ENCODE measurements at places on chromosomes 4 and X.
A peak's percentile ranks its signal among the peaks of the same experiment; 100 is the strongest.

GRCh38 chr4:25953740-25954139, 39.7 kb downstream of the SMIM20 start:
- no peak overlapping the region for H3K4me3 ChIP-seq
- no peak overlapping the region for H3K27ac ChIP-seq
- H3K27me3 ChIP-seq: no peaks in the 10 kb centered on the region
- no peak for DNase-seq
- no peaks in the 10 kb centered on the region for H3K4me1 ChIP-seq
- no peaks in the 10 kb centered on the region for H3K36me3 ChIP-seq

- no peaks in the 10 kb centered on the region for H3K27me3 ChIP-seq
- H3K4me3 ChIP-seq: no peak overlapping the region
- no peaks in the 10 kb centered on the region for H3K4me1 ChIP-seq
- no peak for DNase-seq
- no peaks in the 10 kb centered on the region for H3K36me3 ChIP-seq
These were observed 340.1 kb downstream of the GPAT3 start for GRCh38 chr4:83876047-83876446.

- H3K36me3 ChIP-seq: no peaks in the 10 kb centered on the region
- no peaks in the 10 kb centered on the region for H3K27me3 ChIP-seq
- H3K4me1 ChIP-seq: no peaks in the 10 kb centered on the region
- DNase-seq: no peak
These were observed 139.9 kb upstream of the ATP6AP2 start for GRCh38 chrX:40440866-40441265.

GRCh38 chrX:32408389-32408788, 803.0 kb downstream of the DMD start:
- no peak overlapping the region for H3K27ac ChIP-seq
- H3K4me3 ChIP-seq: no peak overlapping the region
- H3K4me1 ChIP-seq: no peaks in the 10 kb centered on the region
- H3K36me3 ChIP-seq: no peaks in the 10 kb centered on the region

- no peak overlapping the region for H3K27ac ChIP-seq
- peaks cover 6% of the 10 kb centered on the region for H3K36me3 ChIP-seq
- H3K27me3 ChIP-seq: no peaks in the 10 kb centered on the region
- no peak for DNase-seq
- H3K4me3 ChIP-seq: no peak overlapping the region
These were observed 40.8 kb downstream of the CENPU start for GRCh38 chr4:184693056-184693455.

DNA sequence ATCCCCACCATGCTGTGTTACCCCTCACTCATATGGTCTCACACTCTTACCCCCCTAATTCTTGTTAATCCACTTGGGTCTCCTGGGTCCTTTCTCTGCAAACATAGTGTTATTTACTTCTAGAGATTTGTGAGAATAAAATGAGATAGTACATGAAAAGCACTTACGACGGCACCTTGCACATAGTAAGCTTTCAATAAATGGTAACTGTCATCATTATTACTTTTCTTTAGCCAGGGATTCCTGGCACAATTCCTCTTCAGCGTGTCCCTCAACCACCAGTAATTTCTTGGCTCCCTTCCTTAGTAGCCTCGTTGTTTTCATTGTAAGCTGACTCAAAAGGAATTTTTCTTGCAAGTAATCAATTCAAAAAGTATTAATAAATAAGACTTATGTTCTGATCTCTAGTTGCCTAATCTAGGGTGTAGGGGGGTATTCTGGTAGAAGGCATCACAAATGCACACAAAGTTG, 30.1 kb upstream of the RBMX start:
- no peaks in the 10 kb centered on the region for H3K27me3 ChIP-seq
- DNase-seq: no peak
- no peaks in the 10 kb centered on the region for H3K36me3 ChIP-seq
- H3K4me3 ChIP-seq: peak overlapping the region; percentile 76
- peak overlapping the region; percentile 93 for H3K27ac ChIP-seq
- H3K4me1 ChIP-seq: no peaks in the 10 kb centered on the region

GRCh38 chr4:166724369-166724768, 509.9 kb downstream of the SPOCK3 start:
- H3K27me3 ChIP-seq: no peaks in the 10 kb centered on the region
- DNase-seq: no peak
- no peaks in the 10 kb centered on the region for H3K4me1 ChIP-seq
- no peak overlapping the region for H3K4me3 ChIP-seq

DNA sequence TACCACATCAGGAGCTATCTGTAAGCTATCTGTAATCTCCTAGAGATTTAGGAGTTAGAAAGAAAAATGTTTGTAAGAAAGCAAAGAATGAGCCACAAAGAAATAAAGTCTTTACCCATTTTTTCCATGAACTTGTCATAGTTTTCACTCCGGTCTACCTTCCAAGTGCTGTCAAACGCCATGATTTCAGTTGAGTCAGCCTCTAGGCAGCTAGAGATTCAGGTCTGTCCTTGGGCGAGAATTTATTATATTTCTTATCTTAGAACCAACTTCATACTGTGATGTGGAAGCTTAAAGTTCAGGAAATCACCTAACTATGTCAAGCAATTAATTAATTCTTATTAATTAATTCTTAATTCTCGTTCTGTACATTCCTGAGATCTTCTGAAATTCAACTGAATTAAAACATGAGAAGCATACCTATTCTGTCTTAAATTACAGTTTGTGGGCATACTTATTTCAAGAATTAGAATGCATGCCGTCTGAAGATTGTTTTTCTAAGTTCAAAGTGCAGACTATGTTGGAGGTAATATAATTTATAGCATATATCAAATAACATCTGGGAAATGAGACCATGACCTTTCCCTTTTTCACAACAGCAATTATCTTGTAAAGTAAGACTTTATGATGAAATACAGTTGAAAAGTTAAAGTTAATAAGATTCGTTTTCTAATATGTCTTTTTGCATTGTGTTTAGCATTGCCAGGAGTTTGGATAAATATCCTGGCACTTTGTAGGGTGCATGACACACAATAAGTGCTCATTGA, at the start of gene FABP2:
Gene FABP2, minus strand, starts transcription at position 218 of the 767 bp plus-strand sequence. Its CDS starts 36 bp downstream, at position 182.
- no peak within 1 kb of the TSS for H3K4me3 ChIP-seq
- no peaks in the 10 kb centered on the region for H3K36me3 ChIP-seq
- no peaks in the 10 kb centered on the region for H3K27me3 ChIP-seq
- no peak for DNase-seq
- H3K27ac ChIP-seq: no peak within 1 kb of the TSS

GRCh38 chr4:182427554-182427953, 184.4 kb downstream of the TENM3 start:
- DNase-seq: no peak
- no peak overlapping the region for H3K4me3 ChIP-seq
- no peaks in the 10 kb centered on the region for H3K36me3 ChIP-seq
- peaks cover 4% of the 10 kb centered on the region for H3K27me3 ChIP-seq

DNA sequence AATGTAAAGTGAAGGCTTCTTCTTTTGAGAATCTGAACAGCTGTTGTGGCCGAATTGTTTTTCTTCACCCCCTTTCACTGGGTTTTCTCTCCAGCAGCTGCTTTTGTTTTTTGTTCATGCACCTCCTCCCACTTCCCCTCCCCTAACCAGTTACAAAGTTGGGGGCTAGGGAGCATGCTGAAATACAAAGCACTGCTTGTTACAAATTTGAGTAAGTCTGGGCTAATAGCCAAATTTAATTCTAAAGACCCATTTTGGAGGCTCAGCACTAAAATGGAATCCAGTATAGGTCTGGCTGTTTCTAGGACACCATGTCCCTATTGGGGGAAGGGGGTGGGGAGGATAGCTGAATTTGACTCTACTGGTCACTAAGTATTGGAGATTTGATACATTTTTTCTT, 89.2 kb upstream of the GPM6B start:
- no peak for DNase-seq
- H3K27ac ChIP-seq: no peak overlapping the region

GRCh38 chr4:7275490-7276154, 83.3 kb downstream of the SORCS2 start:
- no peak for DNase-seq
- no peaks in the 10 kb centered on the region for H3K4me1 ChIP-seq
- no peak overlapping the region for H3K4me3 ChIP-seq

DNA sequence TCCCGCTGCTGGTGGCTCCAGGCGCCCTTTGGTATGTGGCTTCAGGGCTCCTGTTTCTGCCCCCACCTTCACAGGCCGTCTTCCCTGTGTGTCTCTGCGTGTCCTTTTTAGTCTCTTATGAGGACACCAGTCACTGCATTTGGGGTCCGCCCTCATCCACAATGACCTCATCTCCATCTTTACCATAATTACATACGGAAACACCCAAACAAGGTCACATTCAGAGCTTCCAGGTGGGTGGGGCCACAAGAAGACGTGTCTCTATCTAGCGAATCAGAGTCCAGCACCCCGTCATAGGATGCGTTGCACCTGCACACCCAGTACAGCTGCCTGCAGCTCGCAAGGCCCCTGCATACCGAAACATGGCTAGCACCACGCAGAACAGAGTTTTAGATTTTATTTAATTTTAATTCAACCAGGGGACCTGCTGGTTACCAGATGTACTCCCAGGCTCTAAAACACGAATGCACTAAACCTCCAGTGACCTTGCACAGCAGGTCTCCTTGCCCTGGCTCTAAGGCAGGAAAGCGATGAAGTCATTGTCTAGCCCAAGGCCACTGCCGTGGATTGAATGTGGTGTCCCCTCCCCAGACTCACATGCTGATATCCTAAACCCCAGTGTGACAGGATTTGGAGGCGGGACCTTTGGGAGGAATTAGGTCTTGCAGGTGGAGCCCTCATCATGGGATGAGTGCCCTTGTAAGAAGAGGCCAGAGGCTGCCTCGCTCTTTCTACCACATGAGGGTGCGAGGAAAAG, 30.3 kb downstream of the ABLIM2 start:
- H3K36me3 ChIP-seq: no peaks in the 10 kb centered on the region
- no peaks in the 10 kb centered on the region for H3K27me3 ChIP-seq
- no peak for DNase-seq
- no peak overlapping the region for H3K4me3 ChIP-seq

DNA sequence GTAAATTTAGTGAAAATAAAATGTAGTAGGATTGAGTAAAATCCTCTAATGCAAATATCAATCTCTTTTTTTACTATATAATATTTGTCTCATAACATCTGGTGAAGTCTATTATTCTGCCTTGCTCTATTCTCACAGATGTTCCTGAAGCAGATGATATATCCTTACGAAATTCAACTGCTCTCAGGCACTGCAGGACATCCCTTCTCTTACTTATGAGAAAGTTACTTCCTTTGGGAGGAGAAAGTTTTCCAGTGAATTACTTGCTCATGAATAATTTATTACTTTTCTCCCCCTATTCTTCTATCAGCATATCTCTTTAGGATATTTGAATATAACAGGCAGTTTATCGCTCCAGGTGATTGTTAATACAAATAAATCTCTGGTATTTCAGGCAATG, 75.6 kb upstream of the AGA start:
- H3K36me3 ChIP-seq: no peaks in the 10 kb centered on the region
- DNase-seq: no peak
- H3K4me1 ChIP-seq: no peaks in the 10 kb centered on the region
- no peak overlapping the region for H3K27ac ChIP-seq
- no peaks in the 10 kb centered on the region for H3K27me3 ChIP-seq

- H3K4me3 ChIP-seq: no peak overlapping the region
- no peaks in the 10 kb centered on the region for H3K27me3 ChIP-seq
- no peak overlapping the region for H3K27ac ChIP-seq
- DNase-seq: no peak
- no peaks in the 10 kb centered on the region for H3K36me3 ChIP-seq
These were observed 402.8 kb upstream of the NWD2 start for GRCh38 chr4:36841583-36842326.

DNA sequence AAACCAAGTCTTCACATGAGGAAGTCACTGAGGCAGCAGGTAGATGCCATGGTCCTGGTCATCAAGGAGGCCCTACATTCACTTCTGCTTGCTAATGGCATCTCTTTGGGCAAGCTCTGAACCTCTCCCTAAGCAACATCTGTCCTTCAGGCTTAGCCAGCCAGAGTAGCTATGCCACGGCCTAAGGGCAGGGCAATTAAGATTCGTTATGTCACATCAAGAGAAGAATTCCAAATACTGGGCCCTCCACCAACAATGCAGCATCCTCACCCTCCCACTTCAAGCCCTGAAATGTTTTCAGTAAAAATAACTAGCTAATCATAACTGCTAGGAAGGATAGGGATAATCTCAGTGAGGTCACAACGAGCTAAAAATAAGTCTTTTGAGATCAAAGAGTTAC, 120.7 kb upstream of the HCCS start:
- H3K27ac ChIP-seq: no peak overlapping the region
- no peaks in the 10 kb centered on the region for H3K36me3 ChIP-seq
- H3K4me3 ChIP-seq: no peak overlapping the region
- no peaks in the 10 kb centered on the region for H3K4me1 ChIP-seq

DNA sequence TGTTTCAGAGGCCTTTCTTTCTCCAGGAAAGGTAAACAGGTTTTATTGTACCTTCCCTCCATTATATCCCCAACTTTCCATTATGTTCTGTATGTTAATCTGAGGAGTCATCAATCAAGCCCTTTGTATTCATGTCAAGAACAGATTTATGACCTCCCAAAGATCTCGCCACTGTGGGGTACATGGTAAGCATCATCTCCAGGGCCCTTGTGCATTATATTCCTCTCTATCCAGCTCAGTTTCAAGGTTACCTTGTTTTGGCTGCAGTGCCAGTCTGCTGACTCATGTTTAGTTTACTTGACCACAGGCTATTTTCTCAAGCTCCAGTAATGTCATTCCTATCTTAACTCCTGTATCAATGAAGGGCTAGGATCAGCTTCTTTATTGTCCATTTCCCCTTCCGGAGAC, 125.1 kb upstream of the FRMPD4 start:
- no peaks in the 10 kb centered on the region for H3K4me1 ChIP-seq
- no peak for DNase-seq
- H3K27me3 ChIP-seq: no peaks in the 10 kb centered on the region
- H3K36me3 ChIP-seq: no peaks in the 10 kb centered on the region

- DNase-seq: no peak
- no peak overlapping the region for H3K27ac ChIP-seq
- no peaks in the 10 kb centered on the region for H3K27me3 ChIP-seq
These were observed 8.8 kb downstream of the ENPEP start for GRCh38 chr4:110484767-110485166.

DNA sequence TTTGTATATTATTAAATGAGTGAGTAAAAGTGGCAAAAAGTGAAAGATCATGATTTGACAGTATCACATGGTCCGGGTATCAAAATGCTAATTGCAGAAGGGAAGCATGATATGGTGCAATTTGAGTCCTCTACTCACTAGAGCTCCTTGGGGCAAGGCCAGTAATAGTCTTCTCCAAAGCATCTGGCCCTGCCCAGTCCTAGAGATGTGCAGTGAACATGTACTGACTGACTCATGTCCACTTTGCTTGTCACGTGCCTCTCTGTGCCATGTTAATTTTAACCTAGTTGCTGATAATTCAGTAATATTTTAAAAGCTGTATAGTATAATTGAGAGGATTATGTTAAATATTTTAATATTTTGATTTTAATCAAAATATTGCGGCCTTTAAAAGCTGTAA, 54.6 kb upstream of the TENM3 start:
- no peak overlapping the region for H3K4me3 ChIP-seq
- no peaks in the 10 kb centered on the region for H3K4me1 ChIP-seq
- DNase-seq: no peak
- H3K27ac ChIP-seq: no peak overlapping the region
